Smooth muscle cell of the brain vasculature (primary cell): ENCODE measurements at places on chromosomes 11 and 22.

GRCh38 chr11:118572981-118573550 is 857 bp downstream of the ARCN1 start:
- no peak for DNase-seq

DNA sequence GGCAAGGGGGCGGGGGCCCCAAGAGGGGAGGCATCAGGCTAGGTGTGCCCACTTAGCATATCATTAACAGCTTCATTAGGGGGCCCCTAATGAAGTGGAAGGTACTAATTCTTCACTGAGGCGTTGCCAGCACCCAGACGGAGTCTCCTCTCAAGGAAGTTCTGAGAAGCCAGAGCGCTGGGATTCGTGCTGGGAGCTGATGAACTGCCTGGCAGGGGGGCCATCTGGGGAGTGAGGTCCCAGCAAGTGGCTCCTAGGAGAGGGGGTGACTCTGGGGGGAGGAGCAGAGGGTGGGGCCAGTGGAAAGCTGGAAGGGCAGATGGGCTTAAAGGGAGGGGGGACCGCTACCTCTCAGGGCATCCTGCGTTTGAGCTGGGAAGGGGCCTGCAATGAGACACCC is 29.8 kb downstream of the DAGLA start:
- DNase-seq, result no peak

DNA sequence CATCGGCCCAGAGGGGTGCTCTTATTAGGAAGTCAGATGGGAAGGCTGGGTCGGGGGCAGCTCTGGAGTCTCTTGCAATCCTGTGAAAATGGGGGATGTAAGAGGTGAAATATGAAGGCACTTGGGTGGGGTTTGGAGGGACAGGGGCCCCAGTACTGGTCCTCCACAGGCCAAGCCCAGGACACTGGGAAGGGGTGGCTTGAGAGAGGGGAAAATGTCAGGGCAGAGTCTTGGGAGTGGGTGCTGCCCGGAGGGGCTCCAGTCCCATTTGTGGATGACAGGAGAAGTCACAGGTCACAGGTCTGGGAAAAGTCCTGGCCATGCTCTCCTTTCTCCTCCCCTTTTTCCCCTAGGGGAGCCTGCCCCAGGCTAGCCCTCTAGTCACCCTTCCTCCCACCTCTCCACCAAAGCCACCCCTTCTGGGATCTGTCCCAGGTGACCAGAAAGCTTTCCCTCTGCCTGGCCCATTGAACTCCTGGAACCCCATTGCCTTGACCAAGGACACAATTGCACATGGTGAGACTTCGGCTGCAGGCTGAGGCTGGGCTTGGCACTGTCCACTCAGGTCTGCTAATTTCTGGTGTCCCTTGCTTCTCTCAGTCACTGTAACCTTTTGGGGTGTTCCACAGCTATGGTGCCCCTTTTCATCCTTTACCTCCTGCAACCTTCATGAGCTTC is 1465.0 kb downstream of the TBC1D22A start:
- no peak for DNase-seq

DNA sequence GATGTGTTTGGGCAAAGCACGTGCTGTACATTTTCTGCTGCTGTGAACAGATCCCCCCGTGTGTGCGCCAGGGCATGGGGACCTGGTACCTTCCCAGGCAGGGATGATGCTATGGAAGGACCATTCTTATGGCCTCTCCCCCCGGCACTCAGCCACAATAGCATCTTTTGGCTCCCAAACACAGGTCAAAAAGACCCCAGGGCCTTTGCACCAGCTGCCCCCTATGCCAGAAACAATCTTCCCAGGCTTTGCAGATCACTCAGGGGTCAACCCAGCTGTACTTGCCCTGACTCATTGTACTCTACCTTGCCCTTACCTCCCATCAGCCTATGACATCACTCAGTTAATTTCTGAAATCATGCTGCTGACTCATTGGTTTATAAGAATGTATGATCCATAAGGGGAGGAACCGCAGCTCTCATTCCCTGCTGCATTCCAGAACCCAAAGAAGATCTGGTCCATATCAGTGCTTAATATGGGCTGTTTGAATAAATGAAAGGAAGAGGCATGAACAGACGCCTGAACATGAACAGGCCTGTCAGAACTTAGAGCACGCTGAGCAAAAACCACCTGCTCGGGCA is 100.7 kb downstream of the CELSR1 start:
- DNase-seq, result no peak

- DNase-seq, result no peak
Measured at GRCh38 chr11:111937461-111937769, 272 bp downstream of the DIXDC1 start.

DNA sequence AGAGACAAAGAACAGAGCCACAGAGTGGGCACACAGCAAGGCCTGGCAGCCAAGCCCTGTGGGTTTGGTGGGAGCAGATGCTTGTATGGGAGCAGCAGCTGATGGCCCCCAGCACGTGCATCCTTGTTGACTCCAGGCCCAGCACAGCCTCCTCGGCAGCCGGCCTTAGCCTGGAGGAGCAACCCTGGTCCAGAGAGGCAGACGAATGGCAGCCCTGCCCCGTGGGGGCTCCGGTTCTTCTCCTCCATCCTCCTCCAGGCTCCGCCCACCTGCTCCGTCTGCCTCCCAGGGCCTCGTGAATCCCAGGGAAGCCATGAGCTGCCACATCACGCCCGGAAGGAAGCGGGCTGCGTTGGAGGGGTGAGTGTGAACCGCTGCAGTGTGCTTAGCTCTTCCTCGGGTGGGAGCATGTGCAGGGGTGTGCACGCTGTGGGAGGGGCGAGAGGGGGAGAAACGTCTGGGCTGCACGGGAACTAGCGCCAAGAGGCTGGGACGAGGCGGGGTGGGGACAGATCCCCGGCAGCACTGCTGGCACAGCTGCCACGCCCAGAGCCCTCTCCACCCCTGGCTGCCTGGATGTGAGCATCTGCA is 36.3 kb upstream of the JAM3 start:
- DNase-seq, result no peak

- DNase-seq, result no peak
Measured at GRCh38 chr11:35160902-35161597, 22.1 kb downstream of the CD44 start.

DNA sequence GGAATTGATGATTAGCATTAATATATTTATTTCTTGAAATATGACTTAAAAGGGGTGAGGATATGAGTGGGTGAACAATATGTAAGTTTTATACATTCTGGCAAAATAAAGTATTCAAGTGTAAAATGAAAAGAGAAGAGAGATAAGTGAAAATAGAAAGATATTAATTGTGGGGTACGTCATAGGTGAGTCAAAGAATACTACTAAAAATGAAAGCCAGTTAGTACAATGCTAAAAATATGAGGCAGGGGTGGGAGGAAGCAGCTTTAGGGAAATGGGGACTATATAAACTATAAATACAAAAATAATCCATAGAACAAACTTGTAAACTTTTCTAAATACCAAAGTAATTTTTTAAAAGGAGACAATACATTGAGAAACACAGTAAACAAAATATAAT is 661.4 kb downstream of the CNTN5 start:
- no peak for DNase-seq

GRCh38 chr22:44666207-44666585 is 35.8 kb upstream of the PRR5 start:
- no peak for DNase-seq

DNA sequence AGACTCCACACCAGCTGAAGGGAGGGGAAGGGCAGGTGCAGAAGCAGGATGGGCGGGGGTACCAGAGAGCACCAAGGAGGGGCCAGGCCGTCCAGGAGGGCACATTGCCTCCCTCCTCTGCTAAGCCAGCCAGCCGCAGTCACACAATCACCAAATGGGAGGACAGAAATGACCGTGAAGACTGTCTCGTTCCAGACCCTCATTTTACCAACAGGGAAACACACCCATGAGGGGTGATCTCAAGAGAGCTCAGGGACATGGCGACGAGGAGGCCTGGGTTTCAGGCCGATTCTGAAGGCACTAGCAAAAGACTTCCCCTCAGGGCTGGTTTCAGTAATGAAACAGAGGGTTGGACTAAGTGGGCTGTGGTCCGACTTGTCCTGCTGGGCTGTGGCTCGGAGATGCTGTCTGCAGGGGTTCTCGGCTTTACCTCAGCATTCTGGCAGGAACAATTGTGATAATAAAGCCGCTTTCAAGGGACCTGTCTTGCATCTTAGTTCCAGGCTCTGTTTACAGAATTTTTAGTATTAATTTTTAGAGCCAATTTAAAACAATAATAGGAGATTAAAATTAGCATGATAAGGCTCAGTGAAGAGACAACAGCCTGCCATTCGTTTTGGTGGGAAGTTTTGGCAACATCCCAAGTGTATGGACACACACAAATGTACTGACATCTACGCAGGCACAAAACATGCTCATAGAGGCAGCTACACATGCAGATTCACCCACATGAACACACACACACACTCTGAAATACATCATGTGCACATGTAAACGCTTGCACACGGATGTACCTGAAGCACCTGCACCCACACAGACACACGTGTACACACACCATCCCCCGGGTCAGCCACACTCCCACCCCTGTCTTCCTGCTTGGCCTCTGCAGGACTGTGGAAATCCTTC is 2.0 kb upstream of the B3GAT1 start:
- no peak for DNase-seq

DNA sequence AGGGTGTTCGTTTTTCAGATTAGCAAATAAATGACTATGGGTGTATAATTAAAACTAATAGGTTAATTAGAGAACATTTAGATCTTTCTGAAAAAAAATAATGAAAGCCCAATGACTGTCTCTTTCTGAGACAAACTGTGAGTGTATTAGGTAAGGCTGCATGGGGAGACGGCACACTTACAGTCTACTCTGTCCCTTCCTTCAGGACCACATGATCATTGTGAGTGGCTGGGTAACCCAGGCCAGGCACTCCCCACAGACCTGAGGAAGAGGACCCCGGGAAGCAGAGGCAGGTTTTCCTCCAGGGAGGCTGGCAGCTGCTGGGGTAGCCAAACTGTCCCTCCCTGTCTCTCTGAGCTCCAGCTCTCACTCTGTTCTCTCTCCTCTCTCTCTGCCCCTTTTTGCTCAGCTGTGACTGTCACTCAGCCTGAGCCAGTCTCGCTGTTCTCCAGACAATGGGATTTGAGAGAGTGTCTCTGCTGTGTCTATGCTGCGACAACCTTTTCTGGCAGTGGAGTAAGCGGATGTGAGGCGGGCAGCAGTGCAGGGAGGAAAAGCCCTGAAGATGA is 83.1 kb upstream of the NCAM1 start:
- no peak for DNase-seq

GRCh38 chr11:34358728-34359547 is 1.1 kb upstream of the ABTB2 start:
- no peak for DNase-seq
